Activated naive CD4-positive, alpha-beta T cell (primary cell): ENCODE measurements at places on chromosomes 12 and 14.

GRCh38 chr14:82075566-82075965 is 541.9 kb upstream of the SEL1L start:
- DNase-seq, result no peak

- no peak for DNase-seq
These were observed 132.1 kb downstream of the SAMD4A start for GRCh38 chr14:54698966-54699530.

- DNase-seq, result no peak
These were observed 89.0 kb downstream of the BRMS1L start for GRCh38 chr14:35915185-35915584.

GRCh38 chr12:47408171-47408871 is 297.5 kb downstream of the RPAP3 start:
- DNase-seq, result no peak

DNA sequence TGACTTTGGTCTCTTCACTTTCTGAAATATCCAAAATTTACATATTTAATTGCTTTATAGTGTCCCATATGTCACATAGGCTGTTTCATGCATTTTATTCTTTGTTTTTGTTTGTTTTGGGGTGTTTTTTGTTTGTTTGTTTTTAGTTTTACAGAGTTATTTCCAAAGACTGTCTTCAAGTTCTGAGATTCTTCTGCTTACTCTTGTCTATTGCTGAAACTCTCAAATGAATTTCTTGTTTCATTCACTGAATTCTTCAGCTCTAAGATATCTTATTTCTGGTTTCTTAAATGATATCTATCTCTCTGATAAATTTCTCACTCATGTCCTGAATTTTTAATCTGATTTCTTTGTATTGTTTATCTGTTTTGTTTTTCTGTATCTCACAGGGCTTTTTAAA is 412.0 kb upstream of the ATP2B1 start:
- DNase-seq, result no peak

DNA sequence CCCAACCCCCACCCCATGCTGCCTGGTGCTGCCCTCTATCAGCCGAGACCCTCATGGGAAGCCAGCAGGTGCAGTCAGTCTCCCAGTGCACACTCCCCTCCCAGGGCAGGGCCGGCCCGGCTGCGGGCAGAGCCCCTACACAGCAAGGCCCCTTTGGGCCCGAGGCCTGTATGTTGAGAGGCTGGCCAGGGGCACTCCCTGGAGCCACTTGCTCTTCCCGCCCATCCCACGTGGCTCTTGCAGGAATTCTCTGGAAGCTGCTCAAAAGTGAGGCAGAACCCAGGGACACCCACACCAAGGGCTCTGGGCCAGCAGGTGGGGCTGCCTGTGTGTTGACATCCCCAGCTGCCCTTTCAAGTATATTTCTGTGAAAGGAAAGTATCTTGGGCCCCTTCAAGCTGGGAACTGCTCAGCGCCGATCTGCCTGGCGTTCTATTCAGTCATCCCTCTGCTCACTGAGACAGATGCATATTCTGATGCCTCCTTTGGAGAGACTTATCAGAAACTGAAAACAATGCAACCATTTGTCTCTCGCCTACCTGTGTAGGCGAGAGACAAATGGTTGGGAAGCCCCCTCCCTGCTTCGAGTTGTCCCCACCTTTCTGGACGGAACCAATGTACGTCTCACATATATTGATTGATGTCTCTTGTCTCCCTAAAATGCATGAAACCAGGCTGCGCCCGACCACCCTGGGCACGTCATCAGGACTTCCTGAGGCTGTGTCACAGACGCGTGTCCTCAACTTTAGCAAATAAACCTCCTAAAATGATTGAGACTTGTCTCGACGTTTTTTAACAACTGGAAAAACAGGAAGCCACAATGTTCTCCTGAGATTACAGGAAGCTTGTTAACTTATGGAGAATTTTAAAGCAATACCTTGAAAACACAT is 6.0 kb downstream of the GPR132 start:
- no peak for DNase-seq

GRCh38 chr14:68894123-68894522 is 85.0 kb downstream of the ACTN1 start:
- no peak for DNase-seq

DNA sequence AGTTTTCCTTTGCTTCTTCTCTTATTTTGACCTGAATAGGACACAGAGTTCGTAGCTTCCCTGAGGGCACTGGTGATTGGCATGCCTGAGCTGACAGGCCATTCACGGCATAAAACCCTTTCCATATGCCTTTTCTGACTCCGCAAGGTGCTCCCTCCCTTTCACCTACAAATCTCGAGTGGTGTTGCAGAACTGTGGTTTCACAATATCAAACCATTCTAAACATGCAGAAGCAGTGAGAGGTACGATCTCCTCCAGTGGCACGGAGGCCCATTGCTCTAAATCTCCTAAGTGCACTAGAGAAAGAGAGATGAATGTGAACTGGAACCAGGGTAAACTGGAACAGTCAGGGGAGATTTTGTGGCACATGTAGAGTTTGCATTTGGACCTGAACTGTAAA is 23.9 kb downstream of the CLSTN3 start:
- no peak for DNase-seq

DNA sequence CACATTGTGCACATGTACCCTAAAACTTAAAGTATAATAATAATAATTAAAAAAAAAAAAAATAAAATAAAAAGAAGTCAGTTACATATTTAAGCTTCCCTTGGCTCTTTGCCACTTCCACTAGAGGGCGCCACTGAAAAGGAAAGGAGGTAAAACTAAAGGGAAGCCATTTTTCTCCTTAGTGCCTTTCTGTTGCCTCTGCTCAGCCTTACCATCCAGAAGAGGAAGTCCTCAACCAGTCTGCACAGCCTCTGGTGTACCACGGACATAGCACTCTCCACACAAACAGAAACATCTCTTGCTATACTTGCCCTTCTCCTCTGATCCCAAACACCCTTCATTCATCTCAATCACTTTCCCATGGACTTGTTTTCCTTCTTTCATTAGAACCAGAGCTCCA is 169.0 kb upstream of the EEA1 start:
- peak; percentile 36 for DNase-seq

GRCh38 chr14:105532735-105533141 is 6.4 kb downstream of the TMEM121 start:
- DNase-seq, result no peak

DNA sequence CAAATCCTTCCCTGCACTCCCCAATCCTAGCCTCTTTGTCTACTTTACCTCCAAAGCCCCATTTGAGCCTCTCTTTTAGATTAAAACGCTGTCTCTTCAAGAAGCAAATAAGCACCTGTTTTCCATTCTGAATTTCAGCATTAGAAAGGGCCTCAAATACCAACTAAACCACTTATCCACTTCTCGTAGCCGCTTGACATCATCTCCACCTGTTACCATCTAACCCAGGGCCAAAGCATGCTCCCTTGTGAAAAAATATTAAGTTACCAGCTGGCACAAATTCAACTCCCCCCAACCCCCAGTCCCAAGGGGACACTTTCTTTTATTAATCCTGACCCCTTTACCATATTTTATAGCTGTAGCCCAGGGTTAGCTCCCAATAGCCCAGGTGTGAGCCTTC is 43.1 kb downstream of the GPHB5 start:
- DNase-seq, result no peak

GRCh38 chr12:32353540-32353939 is 45.8 kb upstream of the FGD4 start:
- no peak for DNase-seq

DNA sequence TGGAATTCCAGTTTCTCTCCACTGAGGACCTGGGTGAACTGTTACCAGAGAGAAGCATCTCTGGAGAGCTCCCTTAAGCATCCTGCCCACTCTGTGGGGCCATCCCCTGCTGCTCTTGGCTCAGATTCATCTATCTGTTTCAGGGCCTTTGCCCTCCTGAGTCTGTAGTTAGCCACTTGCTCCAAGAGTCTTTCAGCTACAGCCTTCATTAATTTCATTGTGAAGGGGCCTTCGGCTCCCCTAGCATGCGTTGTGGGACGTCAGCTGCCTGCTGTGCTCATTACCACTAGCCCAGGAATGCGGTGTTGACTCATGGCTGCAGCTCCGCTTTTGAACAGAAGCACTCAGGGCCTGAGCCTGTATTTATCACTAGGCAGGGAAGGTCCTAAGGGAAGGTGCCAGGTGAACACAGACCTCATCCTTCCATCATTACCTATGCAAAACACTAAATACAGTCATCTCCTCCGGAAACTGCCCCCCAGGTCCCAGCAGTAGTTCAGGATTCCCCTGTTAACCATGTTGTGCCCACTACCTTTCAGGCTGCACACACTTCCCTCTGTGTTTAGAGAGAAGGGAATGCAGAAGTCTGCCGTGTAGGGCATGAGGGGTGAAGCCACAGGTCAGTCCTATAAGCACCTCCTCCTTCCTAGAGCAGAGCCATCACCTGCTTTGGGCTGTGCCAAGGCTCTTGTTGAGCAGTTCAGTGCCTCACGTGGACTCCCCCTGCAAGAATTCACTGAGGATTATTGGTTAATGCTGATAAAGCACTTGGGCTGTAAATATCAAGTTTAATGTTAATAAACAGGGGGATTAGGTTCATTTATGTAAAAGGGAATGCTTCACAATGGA is 191.4 kb downstream of the CACNA1C start:
- no peak for DNase-seq

GRCh38 chr12:47411966-47412365 is 293.9 kb downstream of the RPAP3 start:
- no peak for DNase-seq
